ENCODE measurements at places on chromosomes 1 and 21.
A peak's percentile ranks its signal among the peaks of the same experiment; 100 is the strongest.

DNA sequence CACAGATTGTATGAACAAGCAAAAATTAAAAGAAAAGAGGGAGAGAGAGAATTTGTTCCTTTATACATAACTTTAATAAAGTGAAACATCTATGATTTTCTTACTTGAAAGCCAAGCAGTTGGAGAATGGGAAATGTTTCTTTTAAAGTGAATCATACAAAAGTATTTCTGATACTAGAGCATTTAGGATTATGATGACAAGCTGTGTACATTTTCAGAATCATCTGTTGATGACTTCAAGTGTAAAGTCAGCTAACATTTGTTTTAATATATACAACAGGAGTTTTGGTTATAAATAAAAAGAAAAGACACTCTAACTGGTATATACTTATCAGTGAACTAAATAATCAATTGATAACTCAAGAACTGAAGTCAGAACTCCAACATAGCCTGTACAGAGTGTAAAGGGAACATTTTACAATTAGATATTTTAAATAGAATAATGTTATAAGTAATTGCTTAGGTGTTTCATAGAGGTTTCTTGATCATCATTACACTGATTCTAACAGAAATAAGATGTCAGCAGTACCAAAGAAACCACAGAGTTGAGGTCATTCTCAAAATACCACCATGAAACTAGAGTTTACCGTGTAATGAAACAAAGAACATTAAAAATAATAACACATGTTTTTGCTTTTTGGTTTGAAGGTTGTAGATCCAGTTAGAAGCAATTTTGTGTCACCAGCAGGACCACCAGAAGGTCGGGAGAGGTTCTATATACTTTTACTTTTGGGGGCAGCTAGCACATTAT lies 103.4 kb downstream of the COL24A1 start:
- DNase-seq, result no peak

DNA sequence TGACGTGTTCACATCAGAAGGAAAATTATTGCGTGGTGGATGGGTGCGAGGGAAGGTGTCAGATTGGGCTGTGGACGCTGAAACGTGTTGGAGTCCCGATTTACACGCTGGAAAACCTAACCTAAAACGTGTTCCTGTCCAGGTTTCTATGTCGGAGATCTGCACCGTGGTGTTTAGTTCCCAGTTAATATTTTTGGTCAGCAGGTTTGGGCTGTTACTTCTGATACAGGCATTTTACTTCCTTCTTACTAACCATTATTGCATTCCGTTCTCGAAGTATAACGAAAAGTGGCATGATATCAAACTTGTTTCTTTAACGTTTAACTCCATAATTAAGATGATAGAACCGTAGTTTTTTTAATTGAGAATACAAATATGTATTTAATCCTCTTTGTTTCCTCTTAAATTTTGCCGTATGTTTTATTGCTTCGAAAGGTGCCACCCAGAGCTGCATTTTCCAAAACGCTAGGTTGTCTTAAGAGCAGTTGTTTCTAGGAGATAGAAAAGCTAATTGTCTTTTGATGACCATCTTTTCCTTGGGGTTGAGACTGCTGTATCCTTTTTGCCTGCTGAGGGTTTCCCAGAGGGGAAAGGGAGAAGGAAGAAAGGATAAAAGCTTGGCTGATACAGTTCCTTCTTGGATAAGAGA lies 1.3 kb downstream of the ADARB1 start:
- DNase-seq, result no peak

DNA sequence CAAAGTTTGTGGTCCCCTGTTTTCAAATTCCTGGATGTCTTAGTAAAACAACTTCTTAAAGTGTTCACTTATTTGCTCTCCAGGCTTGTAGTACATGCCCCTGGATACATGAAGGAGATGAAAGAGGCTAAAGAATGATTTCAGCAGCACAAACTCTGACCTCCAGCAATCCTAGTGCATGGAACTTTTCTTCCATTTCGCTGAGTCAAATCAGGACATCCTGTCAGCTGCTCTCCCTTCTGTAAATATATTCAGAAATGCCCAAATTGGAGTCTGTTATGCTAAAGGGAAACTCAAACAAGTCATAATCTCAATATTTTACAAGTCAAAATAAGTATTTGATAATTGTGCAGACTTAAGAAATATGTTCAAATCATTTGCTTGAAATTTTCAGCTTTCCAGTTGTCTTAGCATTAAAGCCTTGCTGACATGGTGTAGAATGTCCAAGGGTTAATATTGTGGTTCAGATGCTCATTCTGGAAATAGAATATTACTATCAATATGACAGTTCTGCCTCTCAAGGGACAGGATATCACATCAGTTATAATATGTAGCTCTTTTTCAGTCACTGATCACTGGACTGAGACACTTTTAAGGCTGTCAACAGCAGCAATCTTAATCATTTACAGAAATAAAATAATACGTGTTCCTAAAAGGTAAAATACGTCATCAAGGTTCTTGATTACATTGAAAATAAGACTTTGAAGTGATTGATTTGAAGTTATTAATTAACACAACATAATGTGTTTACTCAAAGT lies 1157.3 kb downstream of the PLA2G4A start:
- DNase-seq, result no peak

DNA sequence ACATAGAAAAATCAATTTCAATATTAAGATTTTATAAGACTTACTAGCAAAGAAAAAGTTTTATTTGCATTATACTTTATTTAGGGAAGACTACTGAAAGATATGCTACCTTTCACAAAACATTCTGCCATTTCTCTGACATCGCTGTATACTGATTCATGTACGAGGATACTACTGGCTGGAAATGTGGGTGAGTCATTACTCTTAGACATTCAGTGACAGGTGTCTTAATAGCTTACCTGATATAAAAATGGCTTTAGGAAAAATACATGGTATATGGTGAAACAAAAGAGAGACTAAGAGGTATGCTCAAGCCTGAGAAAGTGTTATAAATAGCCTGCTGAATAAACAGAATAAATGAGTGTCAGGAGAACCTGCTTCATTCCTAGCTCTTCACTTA lies 73.0 kb upstream of the EXO1 start:
- no peak for DNase-seq

DNA sequence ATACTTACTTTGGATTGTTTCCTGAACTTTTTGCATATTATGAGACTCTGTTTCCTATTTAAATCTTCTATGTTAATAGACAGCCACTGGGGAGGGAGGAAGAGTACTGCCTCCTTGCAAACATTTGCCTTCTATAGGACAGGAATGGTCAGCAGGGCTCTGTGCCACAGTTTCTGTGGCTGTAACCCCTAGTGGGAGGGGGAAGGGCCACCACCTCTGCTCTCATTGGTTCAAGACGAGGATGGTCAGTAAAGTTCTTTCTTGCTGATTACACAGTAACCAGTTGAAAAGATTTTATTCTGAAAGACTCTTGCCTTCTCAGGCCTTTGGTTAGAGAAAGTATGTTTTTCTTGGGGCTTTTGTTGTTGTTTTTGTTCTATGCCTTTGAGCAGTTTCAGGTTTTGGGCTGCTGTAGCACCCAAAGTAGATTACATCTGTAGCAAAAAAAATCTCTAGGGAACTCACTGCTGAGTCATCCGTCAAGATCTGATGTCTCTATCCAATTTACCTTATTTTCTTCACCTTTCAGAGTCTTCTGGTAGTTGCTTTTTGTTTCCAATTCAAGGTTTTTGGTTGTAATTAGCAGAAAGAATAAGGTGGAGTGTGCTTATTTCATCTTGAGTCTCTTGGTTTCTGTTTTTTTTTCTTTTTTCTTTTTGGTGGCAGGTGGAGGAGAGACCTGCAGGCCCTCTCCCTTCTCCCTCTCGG lies 23.1 kb downstream of the SLC35A3 start:
- no peak for DNase-seq

DNA sequence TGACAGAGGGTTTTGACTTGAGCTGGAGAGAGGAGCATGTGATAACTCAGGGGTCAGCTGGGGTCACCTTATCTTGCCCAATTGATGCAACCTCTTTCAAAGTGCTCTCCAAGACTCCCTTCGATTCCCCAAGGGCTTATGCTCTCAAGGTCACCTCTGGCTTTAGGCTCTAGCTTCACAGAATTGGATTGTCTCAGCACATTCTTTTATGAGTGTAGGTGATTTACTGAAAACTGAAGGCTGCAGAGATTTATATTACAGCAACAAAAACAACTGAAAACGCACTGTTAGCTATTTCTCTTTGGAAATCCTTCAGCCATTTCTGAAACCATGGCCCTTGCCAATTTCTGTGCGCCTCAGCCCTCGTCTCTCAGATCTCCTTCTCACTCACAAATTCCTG lies 34.5 kb upstream of the MAP1LC3C start:
- DNase-seq, result no peak

DNA sequence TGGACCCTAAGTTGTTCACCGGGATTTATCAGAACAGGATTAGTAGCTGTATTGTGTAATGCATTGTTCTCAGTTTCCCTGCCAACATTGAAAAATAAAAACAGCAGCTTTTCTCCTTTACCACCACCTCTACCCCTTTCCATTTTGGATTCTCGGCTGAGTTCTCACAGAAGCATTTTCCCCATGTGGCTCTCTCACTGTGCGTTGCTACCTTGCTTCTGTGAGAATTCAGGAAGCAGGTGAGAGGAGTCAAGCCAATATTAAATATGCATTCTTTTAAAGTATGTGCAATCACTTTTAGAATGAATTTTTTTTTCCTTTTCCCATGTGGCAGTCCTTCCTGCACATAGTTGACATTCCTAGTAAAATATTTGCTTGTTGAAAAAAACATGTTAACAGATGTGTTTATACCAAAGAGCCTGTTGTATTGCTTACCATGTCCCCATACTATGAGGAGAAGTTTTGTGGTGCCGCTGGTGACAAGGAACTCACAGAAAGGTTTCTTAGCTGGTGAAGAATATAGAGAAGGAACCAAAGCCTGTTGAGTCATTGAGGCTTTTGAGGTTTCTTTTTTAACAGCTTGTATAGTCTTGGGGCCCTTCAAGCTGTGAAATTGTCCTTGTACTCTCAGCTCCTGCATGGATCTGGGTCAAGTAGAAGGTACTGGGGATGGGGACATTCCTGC lies 3.9 kb upstream of the OLFML3 start:
- DNase-seq, result no peak

GRCh38 chr1:30088594-30088993 lies 634.8 kb downstream of the MATN1 start:
- no peak for DNase-seq

- no peak for DNase-seq
Observed at GRCh38 chr1:114091711-114092110, 62.0 kb downstream of the SYT6 start.

- DNase-seq, result no peak
Observed at GRCh38 chr1:227915564-227916553, 31.9 kb downstream of the WNT9A start.

DNA sequence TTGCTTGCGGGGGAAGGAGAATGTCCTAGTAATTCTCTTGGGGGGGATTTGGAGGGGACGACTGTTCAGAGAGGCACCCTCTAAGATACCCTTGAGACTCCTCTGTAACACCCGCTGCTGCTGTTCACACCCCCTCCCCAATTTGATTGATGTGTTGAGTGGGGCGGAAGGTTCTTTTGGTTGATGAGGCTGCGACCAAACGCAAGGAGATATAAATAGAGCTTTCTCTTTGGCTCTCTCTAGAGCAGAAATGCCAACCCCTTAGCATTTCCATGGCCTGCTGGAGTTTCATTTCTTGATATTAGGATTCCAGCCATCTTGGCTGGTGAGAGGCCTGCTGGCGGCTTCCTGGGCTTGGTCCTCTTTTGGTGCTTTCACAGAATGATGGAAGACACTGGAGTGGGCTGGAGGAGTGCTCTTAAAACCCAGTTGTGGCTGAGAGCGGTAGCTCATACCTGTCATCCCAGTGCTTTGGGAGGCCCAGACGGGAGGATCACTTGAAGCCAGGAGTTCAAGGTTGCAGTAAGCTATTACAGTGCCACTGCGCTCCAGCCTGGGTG lies 2.0 kb downstream of the PIK3CD start:
- peak; percentile 7 for DNase-seq

GRCh38 chr1:94043738-94044289 lies 77.1 kb downstream of the ABCA4 start:
- DNase-seq, result no peak

- no peak for DNase-seq
Observed at GRCh38 chr1:18723701-18724411, 93.2 kb downstream of the PAX7 start.

DNA sequence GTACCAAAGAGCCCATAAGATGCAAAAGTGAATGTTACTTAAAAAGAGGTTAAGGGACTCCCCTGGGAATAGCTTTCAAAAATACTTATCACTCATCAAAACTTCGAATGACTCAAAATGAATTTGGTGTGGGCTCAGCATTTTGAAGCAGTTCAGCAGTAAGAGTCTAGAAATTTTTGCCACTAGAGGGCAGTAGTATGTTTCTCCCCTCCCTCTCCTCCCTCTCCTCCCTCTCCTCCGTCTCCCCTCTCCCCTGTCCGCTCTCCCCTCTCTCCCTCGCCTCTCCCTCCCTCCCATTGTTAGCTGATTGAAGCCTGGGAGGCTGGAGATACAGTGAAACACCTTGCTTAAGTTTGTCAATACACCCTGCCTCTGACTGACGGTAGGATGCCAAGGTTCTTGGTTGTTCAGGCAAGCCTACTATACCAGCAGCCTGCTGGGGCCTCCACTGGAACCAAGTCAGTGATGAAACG lies 70.8 kb upstream of the TENT5C start:
- peak; percentile 12 for DNase-seq

- no peak for DNase-seq
Observed at GRCh38 chr1:26945728-26946127, 14.5 kb downstream of the KDF1 start.
